ENCODE measurements at places on chromosomes 12 and 14. TPM values are rescaled to one million over a fixed set of nuclear protein-coding genes. Genes with fewer than 3 reads are reported as not detected.

- peak; percentile 38 for DNase-seq
Measured at GRCh38 chr12:14185427-14186192, 179.9 kb upstream of the ATF7IP start.

- no peak for DNase-seq
Measured at GRCh38 chr14:96486705-96487104, 15.5 kb upstream of the PAPOLA start.

DNA sequence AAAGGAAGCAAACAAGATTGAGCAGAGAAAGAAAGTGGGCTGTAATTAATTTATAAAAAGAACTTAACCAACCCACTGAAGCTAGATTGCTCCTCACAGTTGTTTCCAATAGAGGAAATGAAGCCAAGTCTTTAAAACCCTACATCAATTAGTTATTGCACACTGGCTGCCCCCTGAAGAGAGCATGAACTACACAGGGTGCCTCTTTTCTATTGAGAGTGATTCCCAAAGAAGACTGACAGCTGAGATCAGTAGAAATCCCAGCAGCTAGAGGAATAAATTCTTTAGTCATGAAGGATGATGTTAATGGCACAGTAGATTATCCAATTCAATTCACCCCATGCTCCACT lies 8.6 kb upstream of the USP15 start:
- DNase-seq: no peak

DNA sequence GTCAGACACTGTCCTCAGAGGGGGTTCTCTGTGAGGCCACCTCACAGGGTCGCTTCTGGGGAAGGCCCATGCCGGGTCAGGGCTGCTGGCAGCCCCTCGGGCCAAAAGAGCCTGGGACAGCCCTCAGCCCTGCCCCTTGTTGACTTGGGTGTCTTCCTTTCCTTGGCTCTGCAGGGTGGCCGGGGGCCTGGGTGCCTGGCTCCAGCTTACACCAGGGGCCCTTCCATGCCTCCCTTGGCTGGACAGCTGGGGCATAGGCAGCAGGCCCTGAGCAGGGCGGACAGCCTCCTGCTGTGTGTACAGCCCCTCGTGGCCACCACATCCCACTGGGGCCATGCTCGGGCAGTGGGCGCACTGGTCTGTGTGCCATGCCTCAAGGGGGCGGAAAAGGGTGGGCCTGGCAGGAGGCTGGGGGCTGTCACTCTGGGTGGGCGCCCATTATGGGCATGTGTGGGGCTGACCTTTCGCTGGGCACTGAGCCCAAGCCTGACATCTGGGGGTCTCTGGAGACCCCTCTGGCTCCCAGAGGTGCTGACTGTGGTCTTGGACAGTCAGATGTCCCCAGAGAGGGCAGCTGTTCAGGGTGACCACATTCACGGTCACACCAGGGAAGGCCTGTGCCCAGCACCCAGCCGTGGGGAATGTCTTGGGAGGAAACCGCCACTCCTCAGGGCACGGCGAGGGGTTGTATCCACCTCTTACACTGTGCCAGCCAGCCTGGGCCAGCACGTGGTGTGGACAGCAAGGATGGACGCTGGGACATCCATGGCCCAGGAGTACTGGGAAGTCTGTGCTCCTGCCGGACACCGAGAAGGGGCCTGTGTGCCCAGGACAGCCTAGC lies 313.3 kb downstream of the TMEM121 start:
- no peak for DNase-seq

GRCh38 chr14:32542507-32542906 lies 213.4 kb downstream of the AKAP6 start:
- DNase-seq: no peak

GRCh38 chr14:100587086-100587762 lies at the start of gene BEGAIN:
Gene BEGAIN (minus strand): TSS chr14:100587417. CDS start chr14:100587290, 127 bp downstream.
- DNase-seq: no peak

DNA sequence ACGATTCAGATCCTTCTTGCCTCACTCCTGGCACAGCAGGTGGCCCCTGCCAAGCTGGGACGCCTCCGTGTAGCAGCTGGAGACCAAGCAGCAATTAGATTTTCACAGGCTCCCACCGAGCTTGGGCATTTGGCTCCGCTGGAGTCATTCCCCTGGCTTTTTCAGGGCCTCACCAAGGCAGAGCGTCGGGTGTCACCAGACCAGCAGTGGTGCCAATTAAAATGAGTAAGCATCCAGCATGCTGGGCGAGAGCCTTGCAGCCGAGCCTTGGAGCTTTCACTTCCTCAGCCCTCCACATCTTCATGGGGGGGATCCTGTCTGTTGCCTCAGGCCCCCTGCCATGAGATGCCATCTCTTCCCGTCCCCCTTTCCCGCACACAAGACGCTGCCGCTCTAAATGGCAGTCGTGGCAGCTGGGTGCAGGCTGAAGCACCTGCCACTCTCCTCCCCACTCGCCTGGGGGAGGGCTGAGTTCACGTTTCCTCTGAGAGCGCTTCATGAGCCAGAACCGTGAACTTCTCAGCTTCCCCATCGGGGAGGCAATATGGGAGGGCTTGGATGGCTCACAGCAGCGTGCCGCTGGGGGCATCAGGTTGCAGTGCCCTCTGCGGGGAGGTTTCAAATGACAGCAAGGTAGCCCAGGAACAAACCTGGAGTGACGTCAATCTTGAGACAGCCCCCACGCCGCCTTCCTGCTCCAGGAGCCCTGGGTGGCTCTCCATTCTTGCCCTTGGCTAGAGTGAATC lies 11.7 kb downstream of the TPCN1 start:
- no peak for DNase-seq

DNA sequence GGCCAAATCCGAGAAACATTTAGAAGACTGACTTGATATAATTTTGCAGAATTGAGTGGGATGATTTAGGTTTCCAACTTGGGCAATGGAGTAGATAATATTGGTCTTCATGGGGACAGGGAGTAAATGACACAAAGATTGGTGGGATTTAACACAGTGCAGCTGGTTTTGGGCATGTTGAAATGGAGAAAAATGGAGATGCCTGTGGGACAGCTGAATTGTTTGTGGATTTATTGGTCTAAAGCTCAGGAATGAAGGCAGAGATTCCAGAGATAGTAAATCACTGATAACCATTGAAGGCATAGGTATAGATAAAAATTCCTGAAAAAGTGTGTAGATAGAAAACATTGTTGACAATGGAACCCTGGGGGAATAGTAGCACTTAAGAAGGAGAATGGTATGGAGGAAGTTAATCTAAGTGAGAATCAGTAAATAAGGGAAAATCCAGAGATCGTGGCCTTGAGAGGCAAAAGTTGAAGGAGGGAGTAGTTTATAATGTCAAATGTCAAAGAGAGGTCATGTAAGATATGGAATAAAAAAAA lies 120.9 kb upstream of the ATP2B1 start:
- no peak for DNase-seq

- DNase-seq: no peak
Measured at GRCh38 chr14:33996462-33996861, 45.6 kb upstream of the EGLN3 start.

DNA sequence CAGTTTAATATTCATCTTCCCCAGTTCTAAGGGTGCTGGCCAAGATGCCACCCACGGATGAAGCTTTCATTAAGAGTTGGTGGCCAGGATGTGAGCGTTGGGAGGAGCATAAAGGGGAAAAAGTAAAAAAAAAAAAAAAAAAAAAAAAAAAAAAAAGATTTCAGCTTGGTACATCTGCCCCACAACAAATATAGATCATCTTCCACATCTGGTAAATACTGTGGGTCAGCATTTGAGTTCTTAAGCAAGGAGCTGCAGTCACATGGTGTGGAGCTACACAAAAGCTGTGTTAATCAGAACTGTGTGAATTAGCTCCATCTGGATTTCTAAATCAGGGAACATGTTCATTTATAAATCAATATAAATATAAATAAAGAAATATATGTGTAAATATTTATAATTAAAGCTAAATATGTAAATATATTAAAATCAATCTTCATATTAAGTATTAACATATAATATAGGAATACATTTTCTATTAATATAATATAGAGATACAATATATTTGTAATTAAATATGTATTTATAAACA lies 262.3 kb downstream of the NUAK1 start:
- DNase-seq: no peak

- DNase-seq: no peak
Measured at GRCh38 chr14:63899953-63900352, 47.1 kb downstream of the SYNE2 start.

- DNase-seq: no peak
Measured at GRCh38 chr14:101715210-101716076, 46.1 kb upstream of the PPP2R5C start.

- peak; percentile 29 for DNase-seq
Measured at GRCh38 chr12:46933947-46934346, 108.2 kb upstream of the SLC38A4 start.

GRCh38 chr14:101824339-101824727 lies 62.8 kb downstream of the PPP2R5C start:
- no peak for DNase-seq

GRCh38 chr12:107184359-107184930 lies 91.1 kb upstream of the CRY1 start:
- no peak for DNase-seq

- DNase-seq: no peak
Measured at GRCh38 chr12:5706247-5706646, 238.8 kb downstream of the ANO2 start.

- no peak for DNase-seq
Measured at GRCh38 chr12:57632073-57632957, 686 bp downstream of the B4GALNT1 start.

DNA sequence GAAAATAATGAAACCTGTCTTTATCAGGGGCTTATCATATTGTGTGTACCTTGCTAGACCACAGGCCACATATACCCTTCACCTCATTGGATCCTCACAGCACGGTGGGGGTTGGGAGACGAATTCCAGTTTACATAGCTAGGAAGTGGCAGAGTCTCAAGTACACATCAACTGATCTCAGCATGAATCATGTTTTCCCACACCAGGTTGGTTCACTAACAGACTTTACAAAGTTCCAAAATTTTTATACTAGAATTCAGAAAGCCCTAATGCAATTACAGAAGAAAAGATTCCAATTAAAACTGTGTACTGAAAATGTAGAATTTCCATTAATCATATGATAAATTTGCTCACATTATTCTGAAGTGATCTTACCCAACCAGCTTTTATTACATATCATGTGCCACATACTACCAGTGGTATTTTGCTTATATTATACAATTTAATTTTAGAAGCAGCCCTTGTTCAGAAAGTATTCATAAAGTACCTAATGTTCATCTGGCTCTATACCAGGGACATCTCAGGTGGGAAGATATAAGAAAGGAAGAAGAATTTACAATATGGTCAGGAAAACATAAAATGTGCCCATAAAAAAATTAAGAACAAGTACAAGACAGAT lies 196.2 kb downstream of the ITPR2 start:
- DNase-seq: no peak

DNA sequence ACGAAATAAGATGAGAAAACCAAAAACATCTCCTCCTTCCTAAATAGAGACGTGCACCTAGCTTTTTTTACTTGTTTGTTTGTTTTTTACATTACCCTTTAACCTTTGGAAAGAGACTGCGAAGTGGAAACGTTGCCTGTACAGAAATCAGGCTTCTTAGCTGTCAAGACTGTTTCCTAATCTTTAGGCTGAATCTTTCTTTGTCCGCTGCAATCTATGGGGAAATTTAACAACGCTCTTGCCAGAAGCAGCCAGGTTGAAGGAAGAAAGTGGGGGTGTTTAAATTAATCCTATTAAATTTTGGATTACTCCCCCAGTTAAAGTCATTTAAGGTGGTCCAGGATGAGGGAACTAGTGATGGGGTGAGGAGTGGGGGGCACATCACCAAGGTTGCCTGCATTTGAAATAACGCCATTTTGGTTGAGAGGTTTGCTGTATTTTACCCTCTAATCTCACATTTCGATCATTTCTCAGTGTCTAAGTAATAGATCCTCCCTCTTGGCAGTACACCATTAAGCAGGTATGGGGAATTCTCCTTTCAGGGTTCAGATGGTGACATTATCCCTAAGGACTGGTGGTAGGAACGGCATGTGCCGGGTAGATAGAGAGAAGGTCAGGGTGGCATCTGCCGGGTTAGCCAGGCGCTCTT lies 2.6 kb downstream of the FLRT2 start:
- DNase-seq: no peak

The HIGD1C gene
- polyA plus RNA-seq: not detected

The SLC17A8 gene
- 1.2 TPM for polyA plus RNA-seq

The GPRC5D gene
- 0.33 TPM for polyA plus RNA-seq

The HOXC12 gene
- not detected for polyA plus RNA-seq

The PTCSC3 gene
- 0.36 TPM for polyA plus RNA-seq

Data from renal cortex interstitium (tissue), 15 donors.